Stimulated activated naive CD4-positive, alpha-beta T cell (primary cell): ENCODE measurements at places on chromosomes 1 and 21.

- no peak for DNase-seq
Measured at GRCh38 chr1:63777286-63777685, 3.5 kb downstream of the ROR1 start.

- DNase-seq: no peak
Measured at GRCh38 chr1:44842862-44843655, at the start of gene PTCH2. TSS of gene PTCH2 (minus strand) at chr1:44843253. CDS start at chr1:44842932, 321 bp downstream.

DNA sequence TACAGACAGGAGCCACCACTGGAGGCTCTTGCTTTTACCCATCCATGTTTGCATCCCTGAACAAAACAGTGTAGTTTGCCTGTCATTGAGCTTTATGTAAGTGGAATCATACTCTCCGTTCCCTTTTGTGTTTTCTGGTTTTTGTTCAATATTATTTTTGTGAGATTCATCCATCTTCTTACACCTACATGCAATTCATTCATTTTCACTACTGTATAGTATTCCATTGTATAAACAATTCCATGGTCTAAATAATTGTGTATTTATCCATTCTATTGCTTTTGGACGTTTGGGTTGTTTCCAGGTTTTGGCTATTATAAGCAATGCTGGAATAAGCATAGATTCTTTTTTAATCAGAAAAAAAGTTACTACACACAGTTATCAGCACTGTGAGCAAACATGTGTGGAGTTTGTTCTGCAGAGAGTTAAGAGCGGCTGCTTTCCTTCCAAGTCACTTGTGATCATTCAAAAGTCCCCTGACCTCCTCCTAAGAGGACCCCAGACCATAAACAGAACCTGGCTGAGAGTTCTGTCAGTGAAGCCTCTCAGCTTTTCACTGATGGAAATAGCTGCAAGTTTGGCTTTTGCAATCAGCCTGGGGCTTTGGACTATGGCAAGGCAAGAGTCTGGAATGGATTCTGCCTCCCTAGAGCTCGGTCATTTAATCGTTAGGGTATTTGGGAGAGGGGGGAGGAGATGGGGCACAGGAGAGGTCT, 5.1 kb upstream of the GPR157 start:
- no peak for DNase-seq

DNA sequence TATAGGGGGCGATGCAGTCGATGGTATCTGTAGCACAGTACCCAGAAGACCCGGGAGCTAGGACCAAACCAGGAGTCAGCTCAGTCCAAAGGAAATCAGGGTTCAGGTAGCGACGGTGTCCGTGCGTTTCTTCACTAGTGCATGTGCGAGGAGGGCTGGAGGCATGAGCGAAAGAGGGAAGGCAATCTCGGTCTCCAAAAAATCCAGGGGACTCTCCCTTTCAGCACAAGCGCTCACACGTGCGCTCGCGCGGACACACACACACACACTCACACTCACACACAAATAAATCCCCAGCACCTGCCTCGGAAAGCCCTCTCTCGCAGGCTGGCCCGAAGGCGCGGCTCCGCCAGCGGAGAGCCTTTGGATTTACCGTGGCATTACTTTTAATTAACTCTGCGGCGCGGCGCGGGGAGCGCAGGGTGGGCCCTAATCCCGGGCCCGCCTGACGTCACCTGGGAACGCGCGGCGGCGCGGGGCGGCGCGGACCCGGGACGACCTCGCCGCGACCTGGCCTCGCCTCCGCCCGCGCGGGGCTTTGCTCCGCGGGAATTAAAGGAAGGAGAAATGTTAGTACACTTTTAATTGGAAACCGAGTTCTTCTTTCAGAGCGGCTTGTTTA, 121.2 kb downstream of the LMX1A start:
- DNase-seq: no peak

DNA sequence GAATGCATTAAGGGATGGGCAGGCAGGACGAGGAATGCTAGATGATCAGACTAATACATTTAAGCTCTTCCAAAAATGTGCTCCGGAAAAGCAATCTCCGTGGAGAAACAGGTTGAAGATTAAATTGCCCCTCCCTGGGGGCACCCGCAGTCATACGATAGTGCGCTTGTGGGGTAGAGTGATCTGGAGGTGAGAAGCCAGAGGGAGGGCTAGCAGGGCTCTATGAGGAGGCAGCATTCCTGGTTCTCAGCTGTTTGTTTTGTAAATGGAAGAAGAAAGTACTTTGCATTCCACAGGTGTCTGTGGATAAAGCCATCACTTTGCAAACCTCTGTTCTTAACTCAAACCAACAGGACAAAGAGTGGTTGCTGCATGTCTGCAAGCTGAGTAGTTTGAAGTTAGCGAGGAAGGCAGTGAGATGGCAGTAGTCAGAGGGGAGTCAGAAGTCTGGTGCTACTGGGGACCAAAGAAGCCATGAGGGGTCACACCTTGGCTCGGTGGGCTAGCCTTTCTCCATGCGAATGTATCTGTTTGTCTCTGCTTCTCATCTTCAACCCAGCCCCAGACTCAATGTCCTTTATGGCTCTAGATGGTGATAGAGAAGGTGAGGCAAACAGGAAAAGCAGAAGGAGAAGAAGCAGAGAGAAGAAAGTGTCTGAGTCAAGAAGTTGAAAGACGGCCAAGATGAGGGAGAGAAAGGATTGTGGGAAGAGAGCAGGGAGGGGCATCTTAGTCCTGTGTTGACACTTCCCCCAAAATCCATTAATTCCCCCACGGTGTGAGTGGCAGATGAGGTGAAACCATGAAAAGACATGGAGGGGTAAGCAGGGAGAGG, 65.2 kb upstream of the GJA8 start:
- DNase-seq: no peak

- DNase-seq: no peak
Measured at GRCh38 chr21:37827913-37828312, 88.3 kb downstream of the KCNJ6 start.

DNA sequence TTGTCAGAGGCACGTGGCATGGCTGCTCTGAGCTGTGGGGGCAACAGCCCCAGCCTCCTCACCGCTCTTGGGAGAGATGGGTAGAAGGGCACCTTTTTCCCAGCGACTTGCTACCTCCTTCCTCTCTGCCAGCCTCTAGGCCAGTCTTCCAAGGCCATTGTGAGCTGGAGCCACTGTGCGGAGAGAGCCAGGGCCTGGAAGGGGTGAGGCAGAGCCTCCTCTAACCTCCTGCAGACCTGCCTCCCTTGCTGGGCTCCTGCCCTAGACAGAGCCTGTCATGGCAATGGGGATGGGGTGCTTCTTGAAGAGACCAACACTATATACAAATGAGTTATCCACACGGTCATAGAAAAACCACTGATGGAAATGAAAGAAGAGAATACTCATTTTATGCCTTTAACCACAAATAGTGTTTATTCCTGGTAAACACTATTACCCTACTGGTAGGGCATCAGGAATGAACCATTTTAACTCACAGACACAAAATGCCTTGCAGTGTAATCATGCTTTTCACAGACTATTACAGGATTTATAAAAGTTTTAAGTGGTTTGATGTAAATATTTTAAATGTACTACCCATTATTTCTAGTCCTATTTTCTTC, 5.0 kb upstream of the IGFN1 start:
- DNase-seq: no peak

DNA sequence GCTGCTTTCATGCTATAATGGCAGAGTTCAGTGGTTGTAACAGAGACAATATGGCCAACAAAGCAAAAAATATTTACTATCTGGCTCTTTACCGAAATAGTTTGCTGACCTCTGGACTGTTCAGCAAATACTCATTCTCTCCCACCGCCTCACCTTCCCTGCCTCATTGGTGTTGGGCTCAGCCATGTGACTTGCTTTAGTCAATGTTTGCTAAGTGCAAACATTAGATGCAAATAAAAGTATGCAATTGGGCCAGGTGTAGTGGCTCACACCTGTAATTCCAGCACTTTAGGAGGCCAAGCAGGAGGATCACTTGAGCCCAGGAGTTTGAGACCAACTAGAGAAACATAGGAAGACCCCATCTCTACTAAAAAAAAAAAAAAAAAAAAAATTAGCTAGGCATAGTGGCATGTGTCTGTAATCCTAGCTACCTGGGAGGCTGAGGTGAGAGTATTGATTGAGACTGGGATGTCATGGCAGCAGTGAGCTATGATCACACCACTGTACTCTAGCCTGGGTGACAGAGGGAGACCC, 55.1 kb downstream of the RPL5 start:
- DNase-seq: no peak

- DNase-seq: no peak
Measured at GRCh38 chr1:186750257-186750656, 70.0 kb upstream of the PTGS2 start.

- DNase-seq: no peak
Measured at GRCh38 chr1:246609632-246610031, 43.4 kb downstream of the CNST start.

- DNase-seq: no peak
Measured at GRCh38 chr1:108072212-108072611, 107.2 kb upstream of the VAV3 start.

DNA sequence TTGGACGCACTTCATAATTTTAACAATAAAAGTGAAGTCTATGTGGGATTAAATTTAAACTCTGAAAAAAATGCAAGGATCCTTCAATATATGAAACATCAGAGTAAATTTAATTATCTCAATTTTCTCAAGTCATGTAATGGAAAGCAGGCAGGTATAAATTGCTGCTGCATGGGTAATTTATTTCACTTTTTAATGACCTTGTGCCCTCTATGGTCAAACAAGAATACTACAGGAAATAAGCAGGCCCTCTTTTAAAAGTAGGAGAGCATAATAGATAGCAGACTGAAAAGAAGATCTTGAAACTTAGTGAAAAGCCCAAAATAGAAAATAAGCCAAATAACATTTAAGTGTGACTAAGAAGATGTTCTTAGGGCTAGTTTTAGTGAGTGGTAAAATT, 22.9 kb downstream of the BCAS2 start:
- DNase-seq: no peak

- no peak for DNase-seq
Measured at GRCh38 chr1:60108196-60108595, 34.6 kb upstream of the C1orf87 start.

- no peak for DNase-seq
Measured at GRCh38 chr1:108704496-108704895, 8.2 kb upstream of the FNDC7 start.

DNA sequence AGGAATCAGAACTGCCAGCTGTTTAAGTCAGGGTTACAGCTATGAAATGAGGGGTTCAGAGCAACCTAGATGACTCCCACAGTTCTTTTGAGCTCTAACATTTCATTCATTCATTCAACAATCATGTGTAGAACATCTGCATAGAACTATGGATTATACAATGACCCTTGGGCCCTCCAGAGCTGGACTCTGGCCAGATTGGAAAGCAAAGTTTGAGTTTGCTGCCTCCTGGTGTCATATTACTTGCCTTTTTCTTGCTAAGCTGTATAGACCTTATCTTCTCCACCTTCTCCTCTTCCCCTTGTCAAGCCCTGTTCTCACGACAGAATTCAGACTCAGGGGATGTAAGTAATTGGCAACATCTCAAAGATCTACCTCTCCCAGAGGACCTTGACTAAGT, 4.0 kb downstream of the CASQ2 start:
- DNase-seq: no peak

DNA sequence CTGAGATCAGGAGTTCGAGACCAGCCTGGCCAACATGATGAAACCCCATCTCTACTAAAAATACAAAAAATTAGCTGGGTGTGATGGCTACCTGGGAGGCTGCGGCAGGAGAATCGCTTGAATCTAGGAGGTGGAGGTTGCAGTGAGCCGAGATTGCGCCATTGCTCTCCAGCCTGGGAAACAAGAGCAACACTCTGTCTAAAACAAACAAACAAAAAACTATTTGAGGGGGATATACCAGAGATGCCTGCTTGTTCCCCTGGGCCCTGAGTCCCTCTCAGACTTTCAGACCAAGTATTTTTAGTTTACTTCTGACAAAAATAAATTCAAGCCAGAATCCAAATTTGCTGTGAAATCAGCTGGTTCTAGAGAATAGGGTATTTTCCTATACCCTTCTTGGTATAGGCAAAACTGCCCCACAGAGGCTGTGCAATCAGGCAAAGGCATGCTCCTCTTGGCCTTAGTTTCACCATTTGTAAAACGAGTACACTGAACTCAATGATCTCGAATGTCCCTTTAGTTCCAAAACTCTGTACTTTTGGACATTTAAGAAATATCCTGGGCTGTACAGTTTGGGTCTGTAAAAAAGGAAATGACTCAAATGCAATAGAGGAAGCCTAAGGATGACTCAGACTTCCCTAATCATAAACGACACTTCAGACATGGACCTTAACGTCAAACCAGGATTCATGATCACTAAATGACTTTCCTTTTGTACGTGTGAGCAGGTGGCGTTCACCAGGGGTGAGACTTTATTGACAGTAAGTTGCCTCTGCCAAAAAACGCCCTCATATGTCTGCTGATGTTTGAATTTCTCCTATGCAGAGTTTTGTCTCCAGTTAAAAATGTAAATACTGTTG, 16.1 kb downstream of the ENSA start:
- DNase-seq: no peak

- no peak for DNase-seq
Measured at GRCh38 chr1:154191990-154192461, at the start of gene TPM3. TSS of gene TPM3 (minus strand) at chr1:154192100. CDS start at chr1:154192018, 82 bp downstream.

- no peak for DNase-seq
Measured at GRCh38 chr1:197736685-197737084, 38.6 kb downstream of the DENND1B start.

DNA sequence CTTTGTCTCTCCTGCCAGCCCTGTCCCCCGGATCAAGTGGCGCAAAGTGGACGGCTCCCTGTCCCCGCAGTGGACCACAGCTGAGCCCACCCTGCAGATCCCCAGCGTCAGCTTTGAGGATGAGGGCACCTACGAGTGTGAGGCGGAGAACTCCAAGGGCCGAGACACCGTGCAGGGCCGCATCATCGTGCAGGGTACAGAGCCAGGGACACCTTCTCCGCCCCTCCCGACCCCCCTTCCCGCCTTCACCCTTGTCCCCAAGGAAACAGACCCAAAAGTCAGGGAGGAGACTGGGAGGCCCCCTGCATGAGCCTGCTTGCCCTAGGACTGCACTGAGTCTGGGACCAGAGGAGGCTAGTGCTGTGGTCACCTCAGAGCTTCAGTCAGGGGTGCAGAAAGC, 18.2 kb downstream of the CNTN2 start:
- no peak for DNase-seq

GRCh38 chr1:22728751-22729399, 18.2 kb downstream of the EPHB2 start:
- no peak for DNase-seq

- DNase-seq: no peak
Measured at GRCh38 chr1:81179242-81179641, 621.5 kb upstream of the ADGRL2 start.
